Retinal pigment epithelial cell (primary cell): ENCODE measurements at places on chromosomes 6 and 20.

- no peak for DNase-seq
Measured at GRCh38 chr20:3313683-3314065, 74.7 kb upstream of the SLC4A11 start.

- DNase-seq: no peak
Measured at GRCh38 chr6:163354761-163355425, 59.6 kb upstream of the QKI start.

DNA sequence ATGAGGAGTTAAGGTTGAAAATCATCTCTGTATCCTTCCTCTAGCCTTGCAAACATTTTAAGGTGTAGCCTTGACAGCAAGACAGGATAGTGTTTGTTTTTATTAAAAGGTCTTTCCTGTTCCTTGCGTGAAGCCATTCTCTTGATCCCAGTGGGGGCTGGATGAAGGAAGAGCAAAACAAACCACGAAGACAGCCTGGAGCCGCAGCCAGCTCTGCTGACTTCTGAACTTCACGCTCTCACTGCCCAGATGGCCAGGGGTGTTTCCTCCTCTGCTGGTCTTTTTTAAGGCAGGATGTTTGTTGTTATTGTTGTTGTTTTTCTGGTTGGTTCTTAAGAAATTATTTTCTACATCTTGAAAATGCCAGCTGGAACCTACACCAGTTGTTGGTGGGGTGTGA, 156.4 kb downstream of the MTHFD1L start:
- DNase-seq: no peak

- DNase-seq: no peak
Measured at GRCh38 chr20:43799150-43799711, 72.4 kb upstream of the GTSF1L start.

DNA sequence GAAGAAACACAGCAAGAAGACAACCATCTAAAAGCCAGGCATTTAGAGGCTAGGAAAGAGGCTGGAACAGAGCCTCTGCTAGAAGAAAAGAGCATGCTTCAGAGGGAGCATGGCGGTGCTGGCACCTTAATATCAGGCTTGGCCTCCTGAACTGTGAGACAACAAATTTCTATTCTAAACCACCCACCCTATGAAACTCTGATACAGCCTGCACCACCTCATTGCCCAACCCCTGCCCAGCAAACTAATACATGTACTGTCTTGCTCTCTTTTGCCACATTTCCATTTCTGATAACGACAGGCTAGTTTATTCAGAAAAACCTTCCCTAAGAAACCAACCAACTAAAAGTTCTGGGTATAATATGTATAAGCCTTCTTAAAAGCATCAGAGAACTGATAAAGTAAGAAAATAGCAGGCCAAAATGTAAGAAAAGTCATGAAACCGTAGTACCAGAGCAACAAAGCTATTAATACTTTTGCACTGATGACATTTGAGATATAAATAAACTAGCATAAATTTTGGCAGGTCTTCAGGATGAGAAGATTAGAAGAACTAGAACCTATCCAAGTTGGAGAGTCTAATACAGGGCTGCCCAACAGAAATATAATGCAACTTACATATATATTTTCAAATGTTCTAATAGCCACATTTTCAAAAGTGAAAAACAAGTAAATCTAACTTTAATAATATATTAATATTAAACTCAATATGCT, 184.7 kb upstream of the HSF2 start:
- no peak for DNase-seq

GRCh38 chr6:161853657-161854056, 579.8 kb upstream of the AGPAT4 start:
- no peak for DNase-seq

DNA sequence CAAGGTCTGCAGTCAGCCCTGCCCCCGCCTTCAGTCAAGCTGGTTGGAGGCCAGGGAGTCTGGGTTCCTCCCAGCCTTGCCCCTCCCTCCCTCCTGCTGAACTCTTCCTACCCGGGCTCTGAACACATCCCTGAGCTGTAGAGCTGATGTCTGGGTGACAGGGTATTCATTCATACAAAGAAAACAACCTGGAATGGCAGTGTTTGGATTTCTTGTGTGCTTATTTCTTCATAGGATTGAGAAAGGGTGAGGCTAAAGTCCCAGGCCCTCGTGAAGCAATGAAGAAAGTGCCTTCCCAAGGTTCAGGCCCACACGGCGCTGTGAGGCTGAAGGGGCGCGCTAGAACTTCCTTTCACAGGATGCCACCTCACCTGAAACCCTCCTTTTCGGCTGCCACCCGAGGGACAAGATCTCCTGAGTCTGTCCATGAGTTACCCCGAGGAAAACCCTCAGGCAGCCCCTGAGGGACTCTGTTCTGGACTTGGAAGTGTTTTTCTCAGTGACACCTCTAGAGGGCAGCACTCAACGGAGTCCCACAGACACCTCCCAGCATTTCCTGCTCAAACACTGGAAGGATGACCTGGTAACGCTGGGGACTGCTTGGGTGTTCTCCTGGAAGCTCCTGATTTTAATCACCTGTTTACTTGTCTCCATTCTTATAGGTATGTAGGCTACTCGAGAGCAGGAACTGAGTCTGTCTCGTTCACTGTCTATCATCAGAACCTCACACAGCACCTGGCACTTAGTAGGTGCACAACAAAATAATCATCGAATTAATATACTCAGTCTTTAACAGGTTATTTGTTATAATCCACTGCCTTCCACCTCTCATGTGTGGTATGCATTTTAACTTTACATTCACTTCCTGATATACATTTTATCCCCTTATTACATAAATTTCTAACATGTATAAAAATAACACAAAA, 11.8 kb upstream of the GSTA1 start:
- peak; percentile 2 for DNase-seq

GRCh38 chr20:24966317-24967012, 17.4 kb downstream of the CST7 start:
- no peak for DNase-seq

DNA sequence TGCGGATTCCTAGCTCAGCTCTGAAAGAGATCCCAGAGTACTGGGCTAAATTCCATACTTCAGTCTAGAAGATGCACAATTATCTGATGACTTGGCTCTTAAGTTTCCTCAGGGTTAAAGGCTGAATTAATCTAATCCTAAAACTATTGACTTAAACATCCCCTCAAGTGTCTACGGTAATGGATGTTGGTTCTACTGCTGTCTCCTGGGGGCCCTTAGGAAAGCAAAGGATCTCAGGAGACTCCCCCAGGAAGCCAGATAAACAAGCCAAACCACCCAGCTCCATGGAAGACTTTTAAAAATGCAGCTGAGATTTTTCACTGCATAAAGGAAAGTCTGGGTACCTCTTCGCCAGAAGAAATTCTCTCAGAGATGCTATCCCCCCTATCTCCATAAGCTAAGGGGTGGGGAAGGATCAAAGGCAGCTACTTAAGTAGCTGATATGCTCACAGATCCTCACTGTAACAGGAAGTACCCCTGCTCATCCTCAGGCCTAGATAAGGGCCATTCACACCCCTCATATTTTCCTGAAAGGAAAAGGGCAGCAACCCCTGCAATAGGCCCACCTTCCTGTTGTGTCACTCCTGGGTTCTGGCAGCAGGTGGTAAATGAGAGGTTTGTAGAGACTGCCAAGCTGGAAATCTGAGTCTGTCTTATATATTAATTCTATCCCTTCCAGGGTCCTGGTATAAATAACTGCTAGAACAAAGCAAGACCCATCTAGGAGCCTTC, 9.3 kb downstream of the NDRG3 start:
- DNase-seq: no peak

GRCh38 chr20:722822-723644, 45.3 kb downstream of the SLC52A3 start:
- no peak for DNase-seq

DNA sequence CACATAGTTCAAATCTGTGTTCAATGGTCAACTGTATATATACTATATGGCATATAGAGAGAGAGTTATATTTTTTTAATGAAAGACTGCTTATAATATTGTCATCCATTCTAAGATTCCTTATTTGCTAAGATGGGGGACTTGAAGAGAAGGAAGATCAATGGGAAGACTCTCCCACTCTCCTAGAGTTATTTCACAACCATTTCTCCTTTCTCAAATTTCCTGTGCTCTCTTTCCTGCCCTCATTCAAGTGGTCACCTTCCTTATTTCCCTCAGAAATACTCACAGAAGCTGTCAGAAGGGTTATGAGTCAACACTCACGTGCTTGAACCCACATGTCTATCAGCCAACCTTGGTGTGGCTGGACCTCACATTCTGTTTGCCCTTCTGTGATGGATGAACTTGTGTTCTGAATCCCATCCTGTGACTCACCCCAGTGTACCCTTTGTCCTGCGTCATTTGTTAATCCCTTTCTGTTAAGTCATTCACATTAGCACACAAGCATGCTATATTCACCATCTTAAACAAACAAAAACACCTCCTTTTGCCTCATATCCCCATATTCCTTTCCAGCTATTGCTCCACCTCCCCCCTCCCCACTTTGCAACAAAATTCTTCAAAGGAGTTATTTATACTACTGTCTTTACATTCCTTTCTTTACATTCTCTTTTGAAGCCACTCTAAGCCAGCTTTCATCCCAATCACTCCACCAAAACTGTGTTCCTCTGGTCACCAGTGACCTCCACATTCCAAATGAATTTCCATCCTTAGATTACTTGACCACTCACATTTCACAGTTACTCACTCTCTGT, 279.3 kb upstream of the TCF21 start:
- DNase-seq: peak; percentile 100

DNA sequence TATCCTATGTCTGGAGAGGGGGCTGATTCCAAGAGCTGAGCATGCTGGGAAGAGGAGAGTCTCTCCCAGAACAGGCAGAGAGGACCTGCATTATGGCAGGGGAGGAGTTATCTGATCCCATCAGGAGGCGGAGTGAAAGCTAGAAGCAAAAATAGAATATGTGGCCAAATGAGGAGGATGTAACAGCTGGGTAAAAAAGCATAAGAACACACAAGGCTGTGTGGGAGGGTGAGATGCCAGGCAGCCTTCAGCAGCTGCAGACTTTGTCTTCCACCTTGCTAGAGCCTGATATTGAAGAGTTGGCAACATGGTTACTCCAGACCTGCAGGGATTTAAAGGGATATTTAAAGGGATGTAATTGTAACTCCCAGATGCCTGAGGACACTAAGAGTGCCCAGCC, 167.1 kb downstream of the PTPRT start:
- no peak for DNase-seq

GRCh38 chr6:114195631-114196403, 147.0 kb downstream of the HS3ST5 start:
- DNase-seq: no peak

DNA sequence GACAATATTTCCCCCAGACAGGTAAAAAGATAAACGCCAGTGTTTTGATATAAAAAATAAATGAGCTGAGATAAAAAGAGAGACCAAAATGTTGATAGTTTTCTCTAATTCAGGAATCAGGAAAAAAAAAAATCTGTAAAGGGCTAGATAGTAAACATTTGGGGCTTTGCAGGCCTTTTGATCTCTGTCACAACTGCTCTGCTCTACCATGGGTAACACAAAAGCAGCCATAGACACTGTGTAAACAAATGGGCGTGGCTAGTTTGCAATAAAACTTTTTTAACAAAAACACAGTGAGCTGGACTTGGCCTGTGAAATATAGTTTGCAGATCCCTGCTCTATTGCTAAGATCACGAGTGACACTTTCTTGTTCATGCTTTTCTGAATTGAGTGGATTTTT, 219.1 kb upstream of the STXBP5 start:
- DNase-seq: no peak

GRCh38 chr20:53578492-53579222, 15.0 kb downstream of the ZNF217 start:
- DNase-seq: peak; percentile 48

- no peak for DNase-seq
Measured at GRCh38 chr20:1881240-1881835, 13.9 kb upstream of the SIRPA start.

DNA sequence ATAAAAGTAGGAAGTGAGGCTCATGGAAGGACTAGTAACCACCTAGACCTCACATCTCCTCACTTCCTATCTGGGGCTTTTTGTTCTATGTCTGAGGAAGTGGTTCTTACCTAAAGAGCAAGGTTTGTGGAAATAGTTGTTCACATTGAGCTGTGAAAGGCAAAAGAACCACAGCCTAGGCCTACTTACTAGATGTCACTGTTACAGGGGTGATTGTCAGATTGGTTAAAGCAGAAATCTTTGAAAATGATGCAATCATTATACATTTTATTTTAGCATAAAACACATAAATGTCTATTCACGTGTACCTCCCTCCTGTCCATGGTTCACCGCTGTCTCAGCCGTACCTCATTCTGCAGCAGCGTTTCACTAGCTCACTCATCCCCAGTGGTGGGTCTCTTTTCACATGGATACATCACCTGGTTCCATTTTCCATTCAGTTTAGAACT, 268.8 kb downstream of the TMEM242 start:
- no peak for DNase-seq

GRCh38 chr6:132282696-132283095, 118.6 kb downstream of the MOXD1 start:
- no peak for DNase-seq

GRCh38 chr6:13125841-13126240, 202.5 kb downstream of the TBC1D7 start:
- DNase-seq: no peak

DNA sequence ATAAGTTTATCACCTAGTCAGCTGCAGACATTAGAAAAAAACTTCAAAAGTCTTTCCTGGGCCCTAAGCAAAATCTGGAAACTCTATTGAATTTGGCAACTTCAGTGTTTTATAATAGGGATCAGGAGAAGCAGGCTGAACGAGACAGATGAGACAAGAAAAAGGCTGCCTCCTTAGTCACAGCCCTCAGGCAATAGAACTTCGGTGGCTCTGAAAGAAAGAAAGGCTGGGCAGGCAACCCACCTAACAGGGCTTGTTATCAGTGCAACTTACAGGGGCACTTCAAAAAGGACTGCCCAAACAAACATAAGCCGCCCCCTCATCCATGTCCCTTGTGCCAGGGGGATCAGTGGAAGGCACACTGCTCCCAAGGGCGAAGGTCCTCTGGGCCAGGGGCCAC, 657.9 kb upstream of the HS3ST5 start:
- no peak for DNase-seq

DNA sequence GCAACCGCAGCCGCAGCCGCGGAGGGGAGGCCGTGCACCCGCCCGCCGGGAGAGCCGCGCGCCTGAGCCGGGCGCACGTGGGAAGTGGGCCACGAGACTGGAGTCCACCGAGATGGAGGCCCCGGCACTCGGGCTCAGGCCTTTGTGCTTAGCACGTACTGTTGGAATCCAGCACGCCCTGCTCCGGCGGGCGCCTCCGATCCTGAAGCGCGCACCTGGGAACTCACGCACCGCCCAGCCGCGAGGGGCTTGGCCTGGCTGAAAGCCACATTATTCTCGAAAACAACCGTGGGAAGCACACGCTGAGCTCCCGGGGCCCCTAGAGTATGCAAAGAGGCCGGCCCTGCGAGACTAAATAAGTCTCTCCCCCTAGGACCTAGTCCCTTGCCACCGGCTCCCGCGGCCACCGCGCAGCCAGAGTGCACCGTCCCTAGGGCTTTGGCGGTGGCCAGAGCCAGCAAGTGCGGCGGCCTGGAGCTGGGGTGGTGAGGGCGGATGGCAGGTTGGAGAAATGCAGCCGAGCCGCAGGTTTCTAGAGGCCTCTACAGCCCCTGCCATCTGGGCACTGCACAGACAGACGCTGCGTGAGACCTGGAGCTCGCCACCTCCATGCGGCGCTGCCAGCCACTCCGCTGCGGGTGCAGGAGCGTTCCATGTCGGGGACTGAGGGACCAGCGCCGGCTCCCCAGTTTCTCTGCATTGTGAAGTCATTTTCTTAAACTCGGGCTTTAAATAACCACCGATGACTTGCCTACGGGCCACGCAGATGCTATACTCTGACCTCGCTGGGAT, 42.0 kb upstream of the LY86 start:
- DNase-seq: no peak

GRCh38 chr6:159633196-159633595, 59.8 kb downstream of the SOD2 start:
- no peak for DNase-seq

GRCh38 chr6:168216751-168217191, 102.8 kb downstream of the DACT2 start:
- DNase-seq: no peak
